ENCODE measurements at places on chromosomes 6 and 20.

DNA sequence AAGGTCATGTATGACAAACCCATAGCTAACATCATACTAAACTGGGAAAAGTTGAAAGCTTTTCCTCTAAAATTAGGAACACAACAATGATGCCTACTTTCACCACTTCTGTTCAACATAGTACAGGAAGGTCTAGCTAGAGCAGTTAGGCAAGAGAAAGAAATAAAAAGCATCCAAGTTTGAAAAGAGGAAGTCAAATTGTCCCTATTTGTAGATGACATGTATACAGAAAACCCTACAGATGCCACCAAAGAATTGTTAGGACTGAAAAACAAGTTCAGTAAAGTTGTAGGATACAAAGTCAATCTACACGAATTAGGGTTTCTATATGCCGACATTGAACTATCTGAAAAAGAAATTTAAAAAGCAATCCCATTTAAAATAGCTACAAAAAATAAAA is 89.4 kb upstream of the GLP1R start:
- DNase-seq, result no peak

DNA sequence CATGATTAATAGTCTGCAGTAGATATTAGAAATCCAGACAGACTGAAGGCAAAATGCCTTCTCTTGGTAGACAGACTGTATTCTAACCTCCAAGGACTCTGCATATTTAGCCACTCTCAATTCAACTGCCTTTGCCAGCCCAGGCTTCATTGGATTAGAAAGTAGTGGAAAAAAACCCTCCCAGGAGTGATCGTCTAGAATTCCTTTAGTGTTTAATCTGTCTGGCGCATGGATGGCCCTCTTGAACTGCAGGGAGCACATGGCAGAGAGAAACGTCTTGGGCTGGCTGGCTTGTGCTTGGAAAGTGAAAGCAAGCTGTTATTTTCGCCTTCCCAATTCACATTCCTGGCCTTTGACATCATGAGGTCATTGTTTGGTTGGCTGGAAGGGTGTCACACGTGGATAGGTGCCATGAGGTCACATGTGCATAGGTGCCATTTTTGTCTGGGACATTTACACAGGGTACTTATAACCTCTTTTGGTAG is 30.9 kb upstream of the NEDD9 start:
- DNase-seq, result no peak

DNA sequence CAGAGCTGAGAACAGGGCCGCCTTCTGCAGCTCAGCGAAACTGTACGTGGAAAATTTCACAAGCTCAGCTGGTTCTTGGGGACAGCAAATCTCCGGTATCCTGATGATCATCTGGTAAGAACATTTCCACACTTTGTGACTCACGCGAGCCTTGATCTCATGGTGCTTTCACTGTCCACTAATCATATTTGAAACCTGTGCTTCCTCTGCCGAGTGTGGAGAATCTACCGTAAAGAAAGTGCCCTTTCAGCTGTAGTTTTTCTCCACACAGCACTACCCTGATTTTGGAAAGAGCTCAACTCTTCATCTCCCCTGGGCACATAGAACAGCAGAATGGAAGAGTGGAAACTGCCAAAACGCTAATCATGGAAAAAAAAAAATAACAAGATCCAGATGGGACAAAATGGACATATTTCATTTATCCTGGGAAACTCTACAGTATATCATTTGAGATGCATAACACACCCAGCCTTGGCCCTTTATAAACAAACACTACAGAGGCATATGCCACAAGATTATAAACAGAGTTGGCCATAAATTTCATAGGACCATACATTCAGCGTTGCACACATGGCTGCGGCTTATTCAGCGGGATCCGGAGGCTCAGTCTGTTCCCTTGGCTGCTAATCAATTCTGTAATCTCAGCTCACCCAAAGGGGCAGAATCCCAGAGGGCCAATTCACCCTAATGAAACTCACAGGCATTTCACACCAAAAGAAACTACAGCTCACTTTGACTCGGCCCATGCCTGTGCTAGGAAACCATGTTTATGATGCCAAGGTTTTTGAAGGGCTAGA is 434.5 kb downstream of the HDGFL1 start:
- no peak for DNase-seq

DNA sequence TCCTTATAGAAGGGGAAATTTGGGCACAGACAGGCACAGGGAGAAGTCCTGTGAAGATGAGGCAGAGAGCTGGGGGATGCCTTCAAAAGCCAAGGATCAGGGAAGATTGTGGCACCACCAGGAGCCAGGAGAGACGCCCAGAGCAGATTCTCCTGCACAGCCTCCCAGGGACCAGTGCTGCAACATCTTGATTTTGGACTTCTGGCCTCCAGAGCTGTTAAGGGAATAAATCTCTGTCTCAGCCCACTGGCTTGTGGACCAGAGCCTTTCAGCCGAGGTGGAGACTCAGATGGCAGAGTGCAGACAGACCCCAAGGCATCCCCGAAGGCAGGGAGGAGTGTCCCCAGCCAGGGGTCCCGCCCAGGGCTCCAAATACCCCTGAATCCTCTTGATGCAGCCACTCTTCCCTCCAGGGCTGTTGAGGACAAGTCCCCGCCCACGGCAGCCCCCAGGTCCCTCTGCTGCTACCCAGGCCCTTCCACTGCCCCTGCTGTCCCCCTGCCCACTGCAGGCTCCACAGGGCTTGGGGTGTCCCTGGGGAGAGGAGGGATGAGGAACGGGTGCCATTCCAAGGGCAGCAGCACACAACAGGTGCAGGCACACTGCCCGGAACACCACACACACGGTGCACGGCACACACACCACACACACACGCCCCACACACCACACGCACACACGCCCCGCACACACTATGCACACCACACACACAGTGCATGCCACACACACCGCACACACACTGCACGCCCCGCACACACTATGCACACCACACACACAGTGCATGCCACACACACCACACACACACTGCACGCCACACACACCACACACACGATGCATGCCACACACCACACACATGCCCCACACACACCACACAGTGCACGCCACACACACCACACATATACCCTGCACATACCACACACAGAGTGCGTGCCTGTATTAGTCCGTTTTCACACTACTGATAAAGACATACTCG is 311.4 kb downstream of the TAF4 start:
- DNase-seq, result no peak

- DNase-seq, result no peak
Observed at GRCh38 chr20:3654326-3655130, 8.7 kb downstream of the GFRA4 start.

DNA sequence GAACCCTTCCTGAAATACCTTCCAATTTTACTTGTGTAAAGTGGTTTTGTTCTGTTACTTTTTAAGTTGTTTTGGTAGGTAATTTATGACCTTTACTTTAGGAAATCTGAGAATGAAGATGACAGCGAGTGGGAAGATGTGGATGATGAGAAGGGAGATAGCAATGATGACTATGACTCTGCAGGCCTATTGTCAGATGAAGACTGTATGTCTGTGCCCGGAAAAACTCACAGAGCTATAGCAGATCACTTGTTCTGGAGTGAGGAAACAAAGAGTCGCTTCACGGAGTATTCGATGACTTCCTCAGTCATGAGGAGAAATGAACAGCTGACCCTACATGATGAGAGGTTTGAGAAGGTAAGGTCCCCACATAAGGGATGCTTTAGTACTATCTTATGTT is 6.6 kb upstream of the ZC2HC1B start:
- no peak for DNase-seq

- peak; percentile 57 for DNase-seq
Observed at GRCh38 chr6:6409397-6410030, 89.1 kb upstream of the F13A1 start.

- no peak for DNase-seq
Observed at GRCh38 chr6:54515013-54515412, 206.8 kb downstream of the TINAG start.

GRCh38 chr6:37125774-37126492 is 44.0 kb upstream of the PIM1 start:
- no peak for DNase-seq

- DNase-seq, result no peak
Observed at GRCh38 chr6:113558966-113559365, 298.2 kb upstream of the MARCKS start.

DNA sequence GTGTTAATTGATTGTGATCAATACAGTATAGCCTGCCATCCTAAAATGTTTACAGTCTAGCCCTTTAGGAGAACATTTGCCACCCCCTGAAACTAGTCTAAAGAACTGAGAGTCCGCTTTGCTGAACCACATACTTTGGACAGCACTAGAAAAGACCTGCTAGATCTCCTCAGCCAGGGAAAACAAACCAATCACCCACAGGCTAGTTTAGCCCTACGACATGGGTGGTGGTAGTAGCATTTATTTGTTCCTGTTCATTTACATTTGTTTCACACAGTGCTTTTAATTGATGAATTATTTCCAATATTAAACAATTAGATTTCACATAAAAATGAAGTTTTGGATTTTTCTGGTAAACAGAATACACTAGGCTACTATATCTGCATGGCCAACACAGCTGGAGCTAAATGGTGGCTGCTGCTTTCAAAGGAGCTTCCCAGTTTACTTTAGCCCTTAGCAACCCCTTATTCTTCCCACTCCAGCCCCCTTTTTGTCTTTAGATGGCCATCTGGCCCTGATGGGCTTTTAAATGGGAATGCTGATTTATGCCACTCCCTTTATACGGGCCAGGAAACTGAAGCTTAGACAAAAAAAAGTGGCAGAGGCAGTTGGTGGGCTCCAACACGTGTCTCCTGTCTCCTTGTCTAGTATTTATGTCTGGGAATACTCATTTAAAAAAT is 72.4 kb downstream of the ADGRG6 start:
- no peak for DNase-seq

GRCh38 chr20:33602826-33603590 is 59.1 kb upstream of the C20orf144 start:
- no peak for DNase-seq
